ENCODE measurements at places on chromosomes 2 and 18. TPM values are rescaled to one million over a fixed set of nuclear protein-coding genes. Genes with fewer than 3 reads are reported as not detected.

Gene CGREF1
- 0.53 TPM for total RNA-seq

Gene CYS1
- total RNA-seq: 0.26 TPM

Gene STARD6
- total RNA-seq: not detected

Gene LOXL3
- total RNA-seq: 0.13 TPM

Gene CIB4
- not detected for total RNA-seq

Gene CFC1
- total RNA-seq: not detected

Gene TP53I3
- 34.5 TPM for total RNA-seq

Gene FAM124B
- not detected for total RNA-seq

Gene MROH2A
- total RNA-seq: not detected

Gene SULT1C4
- not detected for total RNA-seq

Gene VWC2L
- total RNA-seq: not detected

Gene PMAIP1
- total RNA-seq: 12.1 TPM

Gene VWA3B
- total RNA-seq: not detected

Gene GALR1
- total RNA-seq: not detected

Gene POU3F3
- not detected for total RNA-seq

Gene ABCG5
- total RNA-seq: not detected

Gene PARD6G
- total RNA-seq: 12.4 TPM

Gene ACVR1C
- total RNA-seq: 0.26 TPM

Gene UPP2
- total RNA-seq: not detected

Gene CTDSP1
- 26.5 TPM for total RNA-seq

Gene DPP10
- 0.26 TPM for total RNA-seq

Gene IL36RN
- total RNA-seq: 1.9 TPM

Gene LHCGR
- total RNA-seq: not detected

Gene SMYD1
- total RNA-seq: not detected

Gene MAPRE3
- total RNA-seq: 2.8 TPM

Gene MC4R
- under 0.01 TPM for total RNA-seq

Gene ALPP
- total RNA-seq: not detected

Gene TIA1
- total RNA-seq: 58.7 TPM

Gene CROCC2
- total RNA-seq: 0.26 TPM

Gene FBLN7
- total RNA-seq: under 0.01 TPM

Gene ACMSD
- not detected for total RNA-seq

Gene KIF3C
- 1.6 TPM for total RNA-seq

Gene TCF7L1
- total RNA-seq: 1.9 TPM

Gene HOXD4
- not detected for total RNA-seq

Gene TWIST2
- 4.6 TPM for total RNA-seq

Gene DUSP19
- 0.38 TPM for total RNA-seq

Gene DNAH6
- under 0.01 TPM for total RNA-seq

Gene SCN7A
- total RNA-seq: not detected

Gene ICA1L
- total RNA-seq: 2.3 TPM

Measured in bronchial epithelial cell (primary cell).